ENCODE measurements at places on chromosomes 7 and 10.

GRCh38 chr10:124160943-124161582 is 67.7 kb upstream of the CHST15 start:
- DNase-seq = no peak

DNA sequence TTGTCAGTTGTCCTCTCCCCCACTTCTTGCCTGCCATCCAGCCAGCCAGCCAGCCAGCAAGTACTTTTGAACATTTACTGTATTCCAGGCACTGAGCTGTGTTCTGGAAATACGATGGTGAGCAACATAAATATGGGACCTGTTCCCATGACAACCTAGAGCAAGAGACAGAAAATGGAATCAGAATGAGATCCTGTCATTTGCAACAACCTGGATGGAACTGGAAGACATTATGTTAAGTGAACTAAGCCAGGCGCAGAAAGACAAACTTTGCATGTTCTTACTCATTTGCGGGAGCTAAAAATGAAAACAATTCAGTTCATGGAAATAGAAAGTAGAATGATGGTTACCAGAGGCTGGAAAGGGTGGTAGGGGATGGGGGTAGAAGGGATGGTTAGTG is 140.7 kb downstream of the ICA1 start:
- DNase-seq = no peak

GRCh38 chr10:78304091-78305045 is 270.7 kb downstream of the RPS24 start:
- no peak for DNase-seq

GRCh38 chr7:25786936-25787335 is 365.1 kb upstream of the NFE2L3 start:
- DNase-seq = no peak

DNA sequence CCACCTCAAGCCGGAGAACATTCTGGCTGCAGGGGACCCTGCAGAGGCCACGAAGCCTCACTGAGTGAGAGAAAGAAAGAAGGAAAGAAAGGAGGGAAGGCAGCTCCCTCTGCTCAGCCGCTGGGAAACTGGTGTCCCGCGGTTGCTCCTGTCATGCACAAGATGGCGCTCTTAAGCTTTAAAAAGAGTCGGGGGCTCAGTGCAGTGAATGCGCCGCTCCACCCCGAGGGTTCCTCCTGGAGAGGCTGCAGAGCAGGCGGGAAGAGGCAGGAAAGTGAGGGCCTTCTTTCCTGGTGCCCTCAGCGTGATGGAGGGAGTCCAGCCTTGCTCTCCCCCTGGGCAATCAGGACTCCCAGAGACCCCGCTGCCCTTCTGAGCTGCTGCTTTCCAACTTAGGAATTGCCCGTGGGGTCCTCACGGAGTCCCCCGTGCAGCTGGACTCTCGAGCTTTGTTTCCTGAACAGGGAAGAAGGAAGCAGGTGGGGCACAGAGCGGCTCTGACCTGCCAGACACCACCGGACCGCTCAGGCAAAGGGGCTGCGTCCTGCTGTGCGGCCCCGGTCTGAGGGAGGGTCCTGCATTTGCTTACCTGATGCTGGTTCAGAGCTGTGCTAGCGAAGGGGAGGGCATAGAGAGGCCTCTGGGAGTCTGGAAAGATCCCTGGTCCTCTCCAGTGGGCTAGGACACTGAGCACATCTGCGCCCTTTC is 141.9 kb upstream of the MKI67 start:
- no peak for DNase-seq

- no peak for DNase-seq
These were observed 510.3 kb upstream of the DPP6 start for GRCh38 chr7:153541903-153542302.

DNA sequence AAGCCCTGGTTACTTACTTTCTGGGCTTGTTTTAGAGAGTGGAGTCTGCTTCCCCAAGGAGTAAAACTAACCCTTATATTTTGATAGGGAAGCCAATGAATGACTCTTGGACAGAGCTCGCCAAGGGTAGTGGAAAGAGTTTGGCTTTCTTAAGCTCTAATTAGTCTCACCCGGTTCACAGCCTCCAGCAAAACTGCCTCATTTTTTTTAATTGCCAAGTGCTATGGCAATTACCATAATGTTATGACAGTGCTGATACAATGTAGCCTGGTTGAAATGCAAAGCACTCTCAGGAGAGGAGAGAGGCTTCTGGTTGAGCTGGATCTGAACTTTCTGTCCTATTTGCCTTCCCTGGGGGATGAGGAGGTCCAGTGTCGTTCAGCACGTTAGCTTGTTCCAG is 376.1 kb upstream of the CHRM2 start:
- no peak for DNase-seq

- no peak for DNase-seq
These were observed 11.3 kb upstream of the STMP1 start for GRCh38 chr7:135650831-135651573.

- DNase-seq = no peak
These were observed 63.7 kb upstream of the PDK4 start for GRCh38 chr7:95660023-95660434.

DNA sequence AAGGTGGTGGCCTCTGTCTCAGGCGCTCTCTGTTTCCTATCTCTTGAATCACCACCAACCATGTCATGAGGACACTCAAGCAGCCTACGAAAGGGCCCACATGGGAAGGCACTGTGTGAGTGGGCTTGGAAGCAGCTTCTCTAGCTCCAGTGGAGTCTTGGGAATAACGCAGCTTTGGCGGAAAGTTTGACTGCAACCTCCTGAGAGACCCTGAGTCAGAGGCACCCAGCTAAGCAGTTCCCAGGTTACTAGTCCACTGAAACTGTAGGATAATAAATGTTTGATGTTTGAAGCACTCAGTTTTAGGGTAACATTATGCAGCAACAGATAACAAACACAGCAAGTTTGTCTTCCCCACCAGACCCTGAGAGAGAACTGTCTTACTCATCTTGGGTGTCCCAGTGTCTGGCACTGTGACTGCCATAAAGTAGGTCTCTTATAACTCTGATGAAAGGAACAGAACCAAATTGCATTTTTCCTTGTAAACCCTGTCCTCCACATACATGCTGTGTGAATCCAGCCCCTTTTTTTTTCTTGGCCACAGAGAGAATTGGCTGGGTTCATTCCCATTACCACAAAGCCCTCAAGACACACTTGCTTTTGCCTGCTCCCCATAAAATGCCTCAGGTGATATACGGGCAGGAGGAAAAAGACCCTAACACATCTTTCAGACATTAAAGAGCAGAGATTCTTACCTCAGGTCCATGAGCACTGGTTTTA is 185.5 kb downstream of the ZNF365 start:
- no peak for DNase-seq

- DNase-seq = no peak
These were observed 5.8 kb downstream of the COMTD1 start for GRCh38 chr10:75229971-75230370.

GRCh38 chr7:117872561-117873309 is 506 bp downstream of the CTTNBP2 start:
- no peak for DNase-seq

DNA sequence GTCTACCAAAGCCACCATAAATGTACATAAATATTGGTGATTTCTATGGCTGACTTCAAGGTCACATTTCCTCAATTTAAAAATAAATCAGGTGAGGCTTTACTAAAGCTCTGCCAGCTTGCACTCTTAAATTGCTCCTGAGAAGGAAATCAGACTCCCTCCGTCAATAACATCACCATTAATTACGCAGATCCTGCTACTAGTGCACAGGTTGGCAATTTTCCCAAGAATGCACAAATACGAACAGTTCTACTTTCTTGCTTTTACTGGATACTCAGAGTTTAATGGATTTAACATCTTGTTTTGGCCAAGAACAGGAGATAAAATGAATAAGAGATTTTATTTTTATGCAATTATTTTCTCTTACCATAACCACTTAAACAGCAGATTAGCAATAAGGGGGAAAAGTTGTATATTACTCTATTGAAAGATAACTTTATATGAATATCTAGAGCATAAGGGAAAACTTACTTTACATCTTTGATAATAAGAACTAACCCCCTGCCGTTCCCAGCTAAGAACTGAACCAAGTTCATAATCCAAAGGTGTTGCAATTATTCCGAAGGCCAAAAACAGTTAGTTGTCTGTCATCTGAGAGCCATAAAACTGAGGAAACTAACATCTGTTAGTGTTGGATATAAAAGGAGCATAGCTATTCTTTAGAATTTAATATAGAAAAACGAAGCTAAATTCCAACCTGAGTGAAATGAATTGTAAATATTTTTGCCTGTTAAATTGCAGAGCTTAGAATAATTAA is 140.5 kb downstream of the TWIST1 start:
- no peak for DNase-seq

- DNase-seq = no peak
These were observed 37.1 kb downstream of the CXCL12 start for GRCh38 chr10:44347609-44348400.

- no peak for DNase-seq
These were observed 7.8 kb downstream of the NOD1 start for GRCh38 chr7:30470771-30471170.

DNA sequence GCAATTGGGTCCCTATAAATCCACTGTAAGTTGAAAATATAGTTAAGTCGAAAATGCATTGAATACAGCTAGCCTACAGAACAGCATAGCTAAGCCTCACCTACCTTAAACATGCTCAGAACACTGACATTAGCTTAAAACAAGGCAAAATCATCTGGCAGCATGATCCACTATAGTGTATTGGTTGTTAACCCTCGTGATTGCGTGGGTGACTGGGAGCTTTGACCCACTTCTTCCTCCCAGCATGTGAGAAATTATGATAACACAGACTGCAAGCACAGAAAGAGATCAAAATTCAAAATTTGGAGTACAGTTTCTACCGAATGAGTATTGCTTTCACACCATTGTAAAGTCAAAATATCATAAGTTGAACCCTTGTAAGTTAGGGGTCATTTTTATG is 22.3 kb downstream of the CNTNAP2 start:
- no peak for DNase-seq

Measured in NK-92 treated with Interleukin-12 subunit alpha and Interleukin-12 subunit beta, amount 100 ng/mL, for 24 hours (cell line).